ENCODE measurements at places on chromosomes 7 and 10.
A peak's percentile ranks its signal among the peaks of the same experiment; 100 is the strongest.

GRCh38 chr7:68840991-68841390 is 757.3 kb upstream of the AUTS2 start:
- no peak for DNase-seq

DNA sequence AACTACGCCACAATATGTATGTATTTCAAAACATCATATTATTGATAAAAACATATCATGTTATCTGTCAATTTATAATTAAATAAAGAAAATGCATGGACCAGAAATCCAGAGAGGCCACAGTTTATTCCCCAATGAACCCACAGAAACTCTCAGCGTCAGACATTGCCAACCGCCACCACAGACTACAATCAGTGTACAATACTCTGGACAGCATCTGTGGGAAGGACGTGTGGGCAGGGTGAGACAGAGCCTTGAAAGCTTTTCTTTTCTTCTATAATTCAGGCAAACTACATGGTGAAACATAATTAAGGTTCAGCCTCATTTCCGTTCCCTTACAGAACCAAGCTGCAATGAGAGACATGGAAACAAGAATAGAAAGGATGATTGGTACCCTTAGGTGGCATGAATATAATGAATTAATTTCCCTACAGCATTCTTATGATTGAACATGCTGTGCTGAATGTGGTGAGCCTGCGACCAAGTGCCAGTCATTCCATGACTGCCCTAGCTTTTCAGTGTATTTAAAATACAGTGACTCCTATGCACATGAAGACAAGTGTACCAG is 909.3 kb downstream of the SORCS1 start:
- no peak for DNase-seq

DNA sequence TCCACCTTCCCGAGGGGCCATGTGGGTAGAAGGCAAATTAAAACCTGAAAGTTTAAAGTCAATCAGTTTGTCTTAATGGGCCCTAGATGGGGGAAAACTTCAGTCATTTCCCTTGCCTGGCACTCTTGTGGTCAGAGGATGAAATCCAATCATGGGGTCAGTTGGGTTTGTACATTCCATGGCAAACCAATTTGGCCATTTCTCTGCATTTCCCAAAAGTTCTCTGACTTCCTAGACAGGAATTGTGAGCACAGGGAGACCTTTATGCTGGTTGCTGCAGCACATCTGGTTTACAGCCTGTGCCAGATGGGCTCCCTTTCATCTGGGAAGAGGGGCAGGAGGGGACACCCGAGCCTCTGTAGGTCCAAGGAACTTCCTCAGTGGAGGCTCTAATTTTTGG is 113.0 kb downstream of the CYP26A1 start:
- no peak for DNase-seq

- no peak for DNase-seq
These were observed 68.2 kb downstream of the CHST15 start for GRCh38 chr10:124025152-124025551.

- DNase-seq = no peak
These were observed 129.8 kb downstream of the EGFR start for GRCh38 chr7:55148571-55148970.

DNA sequence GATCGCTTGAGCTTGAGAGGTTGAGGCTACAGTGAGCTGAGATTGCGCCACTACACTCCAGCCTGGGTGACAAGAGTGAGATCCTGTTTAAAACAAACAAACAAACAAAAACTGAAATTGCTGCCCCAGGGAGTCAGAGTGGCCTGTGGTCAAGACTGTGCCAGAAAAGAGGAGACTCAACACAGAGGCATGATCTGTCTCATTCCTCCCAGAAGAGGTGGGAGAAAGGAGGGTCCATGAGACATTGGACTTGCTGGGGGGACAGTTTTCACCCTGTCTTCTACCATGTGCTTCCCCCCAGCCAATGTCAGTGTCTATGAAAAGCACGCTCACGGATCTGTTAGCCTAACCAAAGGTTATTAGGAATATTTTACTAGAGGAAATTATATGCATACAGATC is 3.2 kb downstream of the ZNF853 start:
- DNase-seq = no peak

GRCh38 chr10:101066146-101066895 is 4.5 kb downstream of the KAZALD1 start:
- peak; percentile 68 for DNase-seq

DNA sequence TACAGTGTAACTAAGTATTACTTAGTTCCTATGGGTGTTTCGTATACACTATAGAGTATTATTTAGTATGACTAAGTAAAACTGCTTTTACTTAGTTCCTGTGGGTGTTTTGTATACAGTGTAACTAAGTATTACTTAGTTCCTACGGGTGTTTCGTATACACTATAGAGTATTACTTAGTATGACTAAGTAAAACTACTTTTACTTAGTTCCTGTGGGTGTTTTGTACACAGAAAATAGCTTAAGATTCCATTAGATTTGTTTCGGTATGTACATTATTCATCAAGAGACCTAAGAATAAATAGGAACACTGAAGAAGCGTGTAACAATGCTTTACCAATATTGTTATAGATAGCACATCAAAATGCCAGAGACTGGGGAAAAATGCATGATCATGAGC is 25.0 kb downstream of the IGF2BP3 start:
- DNase-seq = no peak

GRCh38 chr7:127810696-127811660 is 159.0 kb downstream of the SND1 start:
- no peak for DNase-seq

DNA sequence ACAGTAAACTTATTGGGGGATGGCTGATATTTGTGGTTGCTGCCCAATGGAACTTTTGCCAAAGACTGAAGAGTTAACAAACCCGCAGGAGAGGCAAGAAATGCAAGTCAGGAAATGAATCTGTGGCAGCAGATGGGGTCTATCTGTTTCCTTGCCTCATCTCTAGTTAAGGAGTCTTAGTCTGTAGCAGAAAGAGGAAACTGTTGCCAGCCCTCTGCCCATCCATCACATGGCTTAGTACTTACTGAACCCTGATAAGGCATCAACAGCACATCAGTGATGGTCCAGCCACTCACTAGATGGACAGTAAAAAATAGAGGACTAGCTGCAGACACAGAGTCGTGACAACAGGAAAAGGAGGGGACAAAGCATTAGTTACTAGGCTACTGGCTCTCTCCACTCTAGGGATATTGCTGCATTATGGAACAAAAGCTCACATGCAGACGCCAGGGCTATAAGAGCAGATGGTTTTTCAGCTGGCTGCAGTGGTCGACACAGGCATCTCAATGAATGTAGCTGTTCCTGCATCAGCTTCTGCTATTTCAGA is 614.7 kb downstream of the PARD3 start:
- no peak for DNase-seq

Data from germinal center (tissue), 1 donor.